NAMALWA (cell line): ENCODE measurements at places on chromosomes 6 and 20.

DNA sequence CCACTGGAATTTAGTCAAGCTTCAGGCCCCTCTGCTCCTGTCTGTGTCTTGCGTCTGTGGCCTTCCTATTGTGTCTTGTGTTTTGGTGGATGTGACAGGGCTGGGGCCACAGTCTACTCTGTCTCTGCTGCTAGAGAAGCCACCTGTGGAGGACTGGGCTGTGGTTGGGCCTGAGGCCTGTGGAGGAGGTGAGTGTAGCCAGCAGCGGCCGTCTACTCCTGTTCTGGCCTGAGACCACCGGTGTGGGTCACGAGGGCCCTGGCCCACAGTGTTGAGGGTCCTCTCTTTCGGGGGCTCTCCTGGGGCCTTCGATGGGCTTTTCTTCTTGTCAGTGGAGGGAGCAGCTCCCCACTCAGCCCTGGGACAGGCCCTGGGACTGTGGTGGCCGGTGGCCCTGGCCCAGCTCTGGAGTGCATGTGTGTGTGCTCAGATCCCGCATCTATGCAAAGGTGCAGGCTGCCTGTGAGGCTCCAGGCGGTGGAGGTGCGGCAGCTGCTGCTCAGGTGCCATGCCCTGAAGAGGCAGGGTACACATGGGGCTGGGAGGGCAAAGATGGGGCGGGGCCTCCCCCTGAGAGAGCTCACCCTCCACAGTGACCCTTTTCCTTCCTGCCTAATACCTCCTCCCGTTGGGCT is 20.8 kb downstream of the SDCBP2 start:
- no peak for DNase-seq

DNA sequence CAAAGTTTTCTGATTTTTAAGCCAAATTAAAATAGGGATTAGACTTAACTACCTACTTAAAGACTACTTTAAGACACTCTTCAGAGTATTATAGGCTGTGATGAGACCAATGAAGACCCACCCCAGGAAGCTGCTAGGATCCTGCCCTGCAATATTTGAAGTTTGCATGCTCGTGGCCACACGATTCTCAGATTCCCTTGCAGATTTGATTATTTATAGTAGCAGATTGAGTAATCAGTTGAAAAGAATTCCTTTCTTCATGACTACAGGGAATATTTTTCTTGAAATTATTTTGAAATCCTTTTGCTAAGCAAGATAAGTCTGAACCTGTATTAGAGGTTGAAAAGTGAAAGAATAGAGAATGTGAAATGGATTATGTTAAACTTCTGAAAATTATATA is 122.3 kb downstream of the B3GAT2 start:
- no peak for DNase-seq

DNA sequence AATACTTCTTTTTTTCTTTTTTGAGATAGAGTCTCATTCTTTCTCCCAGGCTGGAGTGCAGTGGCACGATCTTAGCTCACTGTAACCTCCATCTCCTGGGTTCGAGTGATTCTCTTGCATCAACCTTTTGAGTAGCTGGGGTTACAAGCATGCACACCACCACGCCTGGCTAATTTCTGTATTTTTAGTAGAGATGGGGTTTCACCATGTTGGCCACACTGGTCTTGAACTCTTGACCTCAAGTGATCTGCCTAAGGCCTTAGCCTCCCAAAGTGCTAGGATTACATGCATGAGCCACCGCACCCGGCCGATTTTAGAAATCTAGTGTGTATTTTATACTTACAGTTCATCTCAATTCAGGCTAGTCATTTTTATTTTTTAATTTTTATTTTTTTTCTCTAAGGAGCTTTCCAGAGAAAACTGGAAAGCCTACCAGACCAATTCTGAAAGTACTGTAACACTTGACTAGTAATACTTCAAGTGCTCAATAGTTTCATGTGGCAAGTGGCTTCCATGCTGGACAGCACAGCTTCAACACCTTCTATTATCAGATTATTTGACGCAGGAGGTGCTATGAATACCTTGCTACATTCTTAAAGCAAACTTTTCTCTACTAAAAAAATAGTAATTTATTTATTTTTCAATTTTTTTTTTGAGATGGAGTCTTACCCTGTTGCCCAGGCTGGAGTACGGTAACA is 25.0 kb downstream of the POLR1C start:
- no peak for DNase-seq

DNA sequence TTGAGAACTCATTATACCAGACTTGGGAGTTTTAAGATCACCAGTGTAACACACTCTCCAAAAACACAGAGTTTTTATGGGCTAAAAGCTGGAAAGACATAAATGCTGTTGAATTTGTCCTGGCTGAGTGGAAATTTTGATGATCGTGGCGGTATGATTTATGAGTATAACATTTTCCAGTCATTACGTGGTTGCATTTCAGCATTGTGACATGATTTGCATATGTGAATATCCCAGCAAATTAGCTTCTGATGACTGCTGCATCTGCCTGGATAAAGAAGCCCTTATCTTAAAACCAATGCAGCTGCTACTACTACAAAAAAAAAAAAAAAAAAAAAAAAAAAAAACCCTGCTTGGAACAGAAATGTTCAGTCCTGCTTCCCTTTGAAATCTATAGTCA is 850.9 kb downstream of the TFAP2A start:
- DNase-seq, result no peak

DNA sequence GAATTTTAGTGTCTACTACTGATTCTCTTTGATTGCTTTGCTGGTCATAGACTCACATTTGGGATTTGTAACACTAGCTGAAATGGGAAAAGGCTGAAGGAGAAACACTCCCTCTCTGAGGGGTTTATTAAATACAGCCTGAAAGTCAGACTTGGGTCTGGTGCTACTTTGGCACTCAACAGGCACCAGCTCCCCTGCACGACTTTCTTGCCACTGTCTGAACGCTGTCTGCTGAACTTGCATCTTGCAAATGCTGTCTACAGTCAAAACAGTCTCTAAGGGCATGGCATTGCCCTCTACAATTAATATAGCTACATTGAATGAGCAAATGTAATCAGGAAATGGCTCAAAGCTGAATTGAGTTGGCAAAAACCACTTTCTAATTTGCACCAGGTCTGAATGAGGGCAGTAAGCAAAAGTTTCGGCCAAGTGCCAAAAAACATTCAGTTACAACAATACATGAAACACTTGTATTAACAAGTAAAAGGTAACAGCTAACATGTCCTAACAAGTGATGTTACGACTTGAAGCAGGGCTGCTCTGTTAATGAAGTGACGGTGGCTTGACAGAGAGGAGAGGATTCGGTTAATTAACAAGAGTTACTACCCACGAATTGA is 119.5 kb downstream of the FOXC1 start:
- no peak for DNase-seq

DNA sequence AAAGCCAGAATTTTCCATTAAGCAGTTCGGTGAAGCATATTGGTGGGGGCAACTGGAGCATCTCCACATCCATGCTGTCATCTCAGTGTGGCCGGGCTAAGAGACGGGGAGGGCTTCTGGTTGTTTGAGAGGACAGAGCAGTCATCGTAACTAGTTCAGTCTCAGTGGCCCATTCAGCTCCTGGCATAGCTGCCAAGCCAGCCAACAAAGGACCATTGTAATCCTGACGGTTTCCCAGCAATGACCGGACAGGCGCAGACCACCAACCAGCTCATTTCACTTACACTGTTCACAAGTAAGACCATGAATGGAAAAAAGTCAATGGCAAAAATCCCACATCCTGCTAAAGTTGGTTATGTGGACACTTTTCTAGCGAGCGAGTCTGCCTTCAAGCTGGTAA is 14.9 kb upstream of the HDDC2 start:
- DNase-seq, result no peak

- DNase-seq, result no peak
Measured at GRCh38 chr20:5171790-5172164, 45.0 kb downstream of the CDS2 start.

- DNase-seq, result peak; percentile 32
Measured at GRCh38 chr20:6184086-6184485, 61.3 kb upstream of the FERMT1 start.

- no peak for DNase-seq
Measured at GRCh38 chr20:54292185-54292584, 84.3 kb downstream of the PFDN4 start.

- no peak for DNase-seq
Measured at GRCh38 chr20:49594143-49594930, 26.4 kb upstream of the PTGIS start.

GRCh38 chr6:116279232-116280160 is at the start of gene TSPYL1:
Gene TSPYL1, minus strand, starts transcription at chr6:116279930. Its CDS starts 100 bp downstream, at chr6:116279830.
- DNase-seq, result peak; percentile 98

GRCh38 chr20:5146871-5147592 is 20.2 kb downstream of the CDS2 start:
- no peak for DNase-seq

DNA sequence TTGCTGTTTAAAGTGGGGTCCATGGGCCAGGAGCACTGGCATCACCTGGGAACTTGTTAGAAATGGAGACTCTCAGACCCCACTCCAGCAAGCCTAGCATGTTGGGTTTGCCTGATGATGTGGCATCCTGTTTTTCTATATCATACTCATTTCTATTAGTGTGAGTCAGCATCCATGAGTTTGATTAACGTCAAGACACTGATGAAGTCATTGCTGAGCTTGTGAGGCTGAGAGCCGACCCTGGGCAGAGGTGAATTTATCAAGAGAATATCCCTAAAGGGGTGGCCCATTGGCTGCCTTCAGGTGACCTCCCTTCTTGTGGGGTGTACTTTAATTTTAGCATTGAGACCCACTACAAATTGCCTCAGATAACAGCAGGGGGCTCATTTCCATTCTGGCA is 43.4 kb upstream of the RNF144B start:
- DNase-seq, result no peak

- no peak for DNase-seq
Measured at GRCh38 chr6:37077191-37077904, 71.9 kb downstream of the FGD2 start.

GRCh38 chr6:44664716-44665115 is 277.2 kb downstream of the CDC5L start:
- no peak for DNase-seq

DNA sequence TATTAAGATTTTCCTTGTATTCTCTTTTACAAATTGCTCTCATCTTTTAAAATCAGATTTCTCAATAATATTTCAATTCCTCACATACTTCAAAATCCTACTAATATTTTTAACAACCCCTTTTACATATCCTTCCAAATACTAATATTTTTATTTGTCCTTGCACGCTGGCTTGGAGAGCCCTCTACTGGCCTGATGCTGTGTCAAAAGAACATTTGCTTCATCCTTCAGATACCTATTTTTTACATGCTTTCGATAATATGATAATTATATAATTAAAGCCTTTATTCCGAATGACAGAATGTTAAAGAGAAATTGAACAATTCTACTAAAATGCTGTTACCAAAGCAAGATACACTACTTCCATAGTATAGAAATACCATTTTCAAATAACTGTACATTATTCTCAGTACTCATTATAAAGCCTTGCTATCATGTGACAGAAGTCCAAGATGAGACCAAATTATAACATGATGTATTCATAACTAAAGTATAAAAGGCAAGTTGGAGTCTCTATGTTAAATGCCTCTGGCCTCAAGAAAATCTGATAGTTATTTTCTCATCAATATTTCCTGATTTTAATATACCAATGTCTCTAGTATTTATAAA is 39.0 kb upstream of the PLN start:
- DNase-seq, result peak; percentile 44

GRCh38 chr6:111606620-111607115 is 990 bp upstream of the TRAF3IP2 start:
- no peak for DNase-seq

DNA sequence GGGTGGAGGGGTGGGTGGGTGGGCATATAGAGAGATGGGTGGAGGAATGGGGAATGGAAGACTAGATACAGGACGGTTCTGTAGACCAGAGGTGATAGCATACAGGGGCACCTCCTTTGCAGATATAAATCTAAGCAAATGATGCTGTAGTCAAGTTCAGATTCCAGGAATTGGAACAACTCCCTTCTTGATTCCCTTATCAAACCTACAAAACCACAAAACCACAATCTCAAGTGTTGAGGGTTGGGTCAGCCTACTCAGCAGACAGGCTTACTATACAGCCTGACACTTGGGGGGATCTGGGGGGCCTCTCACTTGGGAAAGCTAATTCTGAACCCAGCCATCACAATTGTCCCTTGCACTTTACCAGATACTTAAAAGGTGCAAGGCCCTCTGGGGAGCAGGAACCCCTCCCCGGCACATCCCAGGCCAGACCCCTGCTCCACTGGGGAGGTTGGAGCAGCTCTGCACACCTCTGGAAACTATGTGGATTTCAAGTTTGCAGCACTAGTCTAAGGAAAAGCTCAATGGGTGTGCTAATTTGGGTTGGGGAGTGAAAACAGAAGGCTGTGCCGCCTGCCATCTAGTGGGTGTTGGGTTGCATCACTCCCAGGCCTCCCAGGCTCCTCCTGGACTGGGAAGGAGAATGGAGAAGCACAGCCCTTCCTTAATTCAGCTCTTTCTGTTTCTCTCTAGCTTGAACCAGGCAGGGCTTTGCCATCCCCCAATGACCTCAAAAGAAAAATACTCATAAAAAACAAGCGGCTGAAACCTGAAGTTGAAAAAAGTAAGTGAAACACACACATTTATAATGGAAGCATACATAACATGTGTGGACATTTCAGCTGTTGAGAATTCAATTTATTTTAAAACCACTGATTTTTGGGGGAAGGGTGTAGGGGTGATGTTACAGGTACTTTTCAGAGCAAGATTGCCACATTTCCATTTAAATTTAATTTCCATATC is 121.2 kb upstream of the LAMP5 start:
- peak; percentile 38 for DNase-seq

DNA sequence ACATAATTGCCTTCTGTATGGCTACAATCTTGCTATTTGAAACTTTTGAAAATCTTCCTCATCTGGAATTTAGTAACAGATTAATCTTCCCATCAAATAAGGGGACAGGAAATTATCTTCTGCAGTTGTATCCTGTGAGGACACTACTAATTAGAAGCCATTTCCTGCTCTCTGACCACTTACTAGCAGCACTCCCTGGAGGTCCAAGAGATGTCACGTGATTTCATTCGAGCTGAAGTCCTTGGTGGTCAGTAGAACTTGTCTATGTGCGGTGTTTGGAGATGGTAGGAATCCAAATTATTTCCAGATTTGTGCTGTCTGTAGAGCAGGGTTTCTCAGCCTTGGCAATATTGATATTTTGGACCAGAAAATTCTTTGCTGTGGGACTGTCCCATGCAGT is 202.5 kb downstream of the TFAP2B start:
- DNase-seq, result no peak

DNA sequence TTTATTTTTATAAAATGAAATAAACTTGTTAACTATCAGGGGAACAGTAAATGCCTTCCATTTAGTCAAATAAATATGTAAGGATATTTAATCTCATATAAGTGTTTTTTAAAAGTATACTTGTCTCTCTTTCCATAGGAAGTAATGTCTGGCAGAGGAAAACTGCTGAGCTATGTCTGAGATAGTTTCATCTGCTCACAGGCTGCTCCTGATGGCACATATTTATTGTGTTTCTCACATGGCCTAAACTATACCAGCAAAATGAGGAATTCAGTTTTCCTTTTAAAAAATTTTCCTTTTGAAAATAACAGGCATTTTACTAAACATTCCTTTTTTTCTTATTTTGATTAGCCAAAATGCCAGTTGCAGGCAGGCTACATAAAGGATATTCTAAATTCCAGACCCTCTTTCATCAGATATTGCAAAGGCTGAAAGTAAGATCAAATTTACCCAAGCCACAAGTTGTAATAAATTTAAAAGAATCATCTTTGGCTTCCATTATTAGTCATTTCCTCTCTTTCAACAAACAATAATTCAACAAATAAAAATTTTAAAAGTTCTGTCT is 60.1 kb upstream of the RNF146 start:
- DNase-seq, result no peak
